ENCODE measurements at places on chromosomes 6 and 20.

DNA sequence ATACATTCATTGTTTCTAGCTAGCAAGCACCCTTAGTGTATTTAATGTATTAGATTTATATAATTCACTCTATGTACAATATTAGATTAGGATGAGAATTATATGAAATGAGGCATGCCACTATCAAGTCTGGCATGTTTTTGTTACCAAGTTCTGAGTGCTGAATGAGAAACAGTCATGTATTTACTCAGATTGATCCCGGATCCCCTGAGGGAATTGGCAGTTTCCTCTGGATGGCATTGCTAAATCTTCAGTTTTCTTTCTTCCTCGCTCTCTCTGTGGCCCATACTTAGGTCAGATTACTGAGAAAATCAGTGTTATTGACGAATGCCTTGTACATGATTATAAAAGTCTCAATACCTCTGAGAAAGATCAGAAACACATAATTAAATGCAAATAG lies 66.6 kb downstream of the CDKAL1 start:
- DNase-seq: no peak

DNA sequence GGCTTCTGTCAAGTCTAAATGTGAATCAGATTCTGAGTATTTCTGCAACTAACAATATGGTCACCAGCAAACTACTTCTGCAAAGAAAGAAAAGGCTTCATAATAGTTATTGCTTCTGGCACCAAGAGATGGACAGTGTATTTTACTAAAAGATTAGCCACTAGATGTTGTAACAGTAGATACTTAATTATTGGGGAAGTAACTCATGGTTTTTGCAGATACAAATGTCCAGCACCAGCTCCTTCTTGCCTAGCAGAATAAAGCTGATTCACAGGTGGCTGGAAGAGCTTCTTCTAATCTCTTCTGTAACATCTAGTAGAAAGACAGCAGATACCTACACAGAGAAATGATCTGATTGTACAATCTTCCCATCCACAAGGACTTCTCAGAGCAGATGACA lies 21.2 kb downstream of the ATXN1 start:
- DNase-seq: no peak

- no peak for DNase-seq
Observed at GRCh38 chr6:134245706-134246105, 72.2 kb downstream of the SGK1 start.

- DNase-seq: no peak
Observed at GRCh38 chr6:127115746-127116145, 2.7 kb upstream of the RSPO3 start.

- DNase-seq: no peak
Observed at GRCh38 chr20:57437672-57438330, 46.6 kb downstream of the RBM38 start.

DNA sequence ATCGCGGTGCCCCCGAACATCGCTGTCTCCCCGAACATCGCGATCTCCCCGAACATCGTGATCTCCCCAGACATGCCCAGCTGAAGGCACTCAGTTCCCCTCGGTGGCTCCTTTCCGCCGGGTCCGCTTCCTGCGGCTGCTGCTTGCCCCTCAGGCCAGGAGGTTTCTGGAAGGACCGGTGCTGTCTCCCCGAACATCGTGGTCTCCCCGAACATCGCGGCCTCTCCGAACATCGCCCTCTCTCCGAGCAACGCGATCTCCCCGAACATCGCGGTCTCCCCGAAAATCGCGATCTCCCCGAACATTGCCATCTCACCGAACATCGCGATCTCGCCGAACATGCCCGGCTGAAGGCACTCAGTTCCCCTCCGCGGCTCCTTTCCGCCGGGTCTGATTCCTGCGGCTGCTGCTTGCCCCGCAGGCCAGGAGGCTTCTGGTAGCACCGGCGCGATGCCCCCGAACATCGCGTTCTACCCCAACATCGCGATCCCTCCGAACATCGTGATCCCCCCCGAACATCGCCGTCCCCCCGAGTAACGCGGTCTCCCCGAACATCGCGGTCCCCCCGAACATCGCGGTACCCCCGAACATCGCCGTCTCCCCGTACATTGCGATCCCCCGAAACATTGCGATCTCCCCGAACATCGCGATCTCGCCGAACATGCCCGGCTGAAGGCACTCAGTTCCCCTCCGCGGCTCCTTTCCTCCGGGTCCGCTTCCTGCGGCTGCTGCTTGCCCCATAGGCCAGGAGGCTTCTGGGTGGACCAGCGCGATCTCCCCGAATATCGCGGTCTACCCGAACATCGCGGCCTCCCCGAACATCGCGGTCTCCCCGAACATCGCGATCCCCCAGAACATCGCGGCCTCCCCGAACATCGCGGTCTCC lies 808 bp downstream of the ULBP1 start:
- DNase-seq: no peak

DNA sequence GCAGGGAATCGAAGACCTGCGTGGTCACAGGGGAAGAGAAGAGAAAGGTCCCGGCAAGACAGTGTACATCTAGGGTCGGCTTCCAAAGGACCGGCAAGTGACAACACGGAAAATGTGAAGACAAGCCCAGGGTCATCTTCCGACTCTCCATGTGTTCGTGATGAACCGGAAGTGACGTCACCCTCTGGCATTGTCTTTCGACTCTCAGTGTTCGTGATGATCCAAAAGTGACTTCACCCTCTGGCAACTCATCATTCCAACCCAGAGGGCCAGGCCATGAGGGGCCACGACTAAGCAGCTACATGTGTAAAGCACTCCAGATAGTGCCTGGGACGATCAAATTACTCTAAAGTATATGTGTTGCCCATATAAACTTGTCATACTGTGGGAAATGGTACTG lies 290.8 kb downstream of the THBS2 start:
- DNase-seq: no peak

DNA sequence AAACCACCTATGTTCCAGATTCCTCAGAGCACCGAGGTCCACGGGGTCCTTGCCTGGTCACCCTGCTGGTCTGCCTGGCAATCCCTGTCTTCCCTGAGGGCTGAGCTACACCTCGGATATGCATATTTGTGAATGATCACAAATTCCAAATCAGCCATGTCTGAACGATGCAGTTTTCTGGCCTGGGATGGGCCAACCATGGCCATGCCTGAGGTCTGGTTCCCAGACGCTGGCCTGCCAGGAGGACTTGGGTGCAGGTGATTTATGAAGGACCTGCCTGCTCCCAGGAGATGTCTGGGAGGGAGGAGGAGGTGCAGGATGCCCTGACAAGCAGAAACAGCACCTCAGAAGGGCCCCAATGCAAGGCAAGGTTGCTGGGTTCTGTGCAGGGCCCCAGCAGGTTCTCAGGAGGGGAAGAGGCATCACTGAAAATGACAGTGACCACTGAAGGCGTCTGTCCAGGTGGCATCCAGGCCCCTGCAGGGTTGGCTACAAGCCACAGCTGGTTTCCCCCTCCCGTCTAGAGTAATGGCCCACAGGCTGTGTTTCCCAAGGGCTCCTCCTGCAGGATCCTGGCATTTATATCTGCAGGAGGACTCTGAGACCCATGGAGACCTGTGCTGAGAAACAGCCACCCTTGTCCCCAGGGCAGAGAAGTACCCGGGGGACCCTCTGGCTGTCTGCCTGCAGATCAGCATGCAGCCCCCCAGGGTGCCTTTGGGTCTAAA lies 205.3 kb downstream of the TAF4 start:
- no peak for DNase-seq

GRCh38 chr6:71250099-71250602 lies 38.5 kb upstream of the OGFRL1 start:
- no peak for DNase-seq

DNA sequence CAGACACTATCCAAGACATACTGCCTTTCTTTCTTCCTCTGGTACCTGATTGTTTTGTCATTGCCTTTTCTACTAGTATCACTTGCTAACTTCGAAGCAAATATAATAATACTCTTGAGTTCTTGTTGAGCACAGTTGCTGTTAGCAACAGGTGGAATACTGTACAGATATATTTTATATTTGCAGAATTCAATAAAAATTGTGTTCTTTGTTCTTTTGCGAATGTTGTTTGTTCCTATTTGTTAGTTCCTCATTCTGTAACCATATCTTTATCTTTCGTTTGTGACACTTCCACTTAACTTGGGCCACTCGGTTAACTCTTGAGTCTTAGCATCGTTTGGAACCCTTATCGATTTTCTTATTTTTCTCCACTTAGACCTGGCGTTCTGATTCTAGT lies 868 bp downstream of the CYB5R4 start:
- DNase-seq: no peak

DNA sequence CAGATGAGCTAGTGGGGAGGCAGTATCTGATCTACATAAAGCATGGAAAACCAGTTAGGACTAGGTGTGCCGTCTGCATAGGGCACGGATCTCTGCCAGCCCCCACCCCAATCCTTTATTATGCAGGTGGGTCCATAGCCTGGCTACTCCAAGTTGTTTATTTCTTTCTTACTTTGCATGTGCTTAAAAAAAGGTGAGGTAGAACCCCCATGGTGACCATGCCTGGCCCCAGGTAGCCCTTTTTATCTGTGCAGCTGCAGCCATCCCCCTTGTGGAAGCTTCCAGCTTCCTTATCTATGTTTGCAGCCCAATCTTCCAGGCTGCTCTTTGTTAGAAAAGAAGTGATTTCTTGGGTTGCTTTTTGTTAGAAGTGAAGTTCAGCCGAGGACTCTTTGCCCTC lies 9.0 kb upstream of the TREM2 start:
- no peak for DNase-seq

DNA sequence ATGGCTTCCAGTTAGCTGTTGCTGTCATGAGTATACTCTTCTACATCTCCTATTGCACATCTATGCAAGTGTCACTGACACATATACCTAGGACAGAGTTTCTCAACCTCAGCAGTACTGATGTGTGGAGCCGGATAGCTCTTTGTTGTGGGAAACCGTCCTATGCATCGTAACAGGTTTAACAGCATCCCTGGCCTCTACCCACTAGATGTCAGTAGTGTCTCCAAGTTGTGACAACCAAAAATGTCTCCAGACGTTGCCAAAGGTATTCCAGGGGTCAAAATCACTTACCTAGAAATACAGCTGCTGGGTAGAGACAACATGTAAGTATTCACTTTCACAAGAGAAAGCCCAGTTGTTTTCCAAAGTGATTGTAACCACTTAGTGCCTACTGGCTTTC lies 637.6 kb downstream of the RNF144B start:
- no peak for DNase-seq

DNA sequence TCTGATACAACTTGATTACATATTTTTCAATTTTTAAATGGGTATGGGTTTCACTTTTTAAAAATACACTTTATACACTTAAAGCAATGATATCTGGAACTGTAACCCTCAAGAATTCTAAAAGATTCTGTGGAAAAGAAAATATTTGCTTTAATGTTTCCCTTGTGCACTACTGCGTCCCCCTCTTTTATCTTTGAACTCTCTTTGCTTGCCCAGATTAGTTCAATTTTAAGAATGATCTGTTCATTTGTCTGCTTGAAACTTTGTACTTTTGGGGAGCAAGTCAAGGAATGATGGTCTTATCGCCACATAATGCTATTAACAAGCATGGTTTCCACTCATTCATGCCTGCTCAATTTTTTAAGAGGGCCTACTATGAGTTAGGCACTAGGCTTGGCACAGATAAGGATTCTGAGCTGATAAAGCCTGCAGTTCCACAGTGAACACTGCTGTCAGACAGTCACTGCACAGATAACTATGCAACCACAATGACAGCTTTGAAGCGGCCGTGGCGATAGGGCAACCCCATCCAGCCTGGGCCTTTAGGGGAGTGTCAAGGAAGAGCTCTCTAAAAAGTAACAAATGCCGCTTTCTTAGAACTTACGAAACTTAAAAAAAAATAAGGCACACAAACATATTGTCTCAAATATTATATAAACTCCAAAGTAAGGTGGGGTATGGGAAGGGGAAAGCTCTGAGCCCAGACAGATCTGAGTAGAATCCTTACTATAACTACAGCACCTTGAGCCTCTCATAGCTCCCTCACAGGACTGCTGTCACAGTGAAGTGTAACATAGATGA lies 29.7 kb downstream of the FYN start:
- DNase-seq: no peak

GRCh38 chr20:23679133-23680092 lies 9.4 kb downstream of the CST4 start:
- DNase-seq: no peak

DNA sequence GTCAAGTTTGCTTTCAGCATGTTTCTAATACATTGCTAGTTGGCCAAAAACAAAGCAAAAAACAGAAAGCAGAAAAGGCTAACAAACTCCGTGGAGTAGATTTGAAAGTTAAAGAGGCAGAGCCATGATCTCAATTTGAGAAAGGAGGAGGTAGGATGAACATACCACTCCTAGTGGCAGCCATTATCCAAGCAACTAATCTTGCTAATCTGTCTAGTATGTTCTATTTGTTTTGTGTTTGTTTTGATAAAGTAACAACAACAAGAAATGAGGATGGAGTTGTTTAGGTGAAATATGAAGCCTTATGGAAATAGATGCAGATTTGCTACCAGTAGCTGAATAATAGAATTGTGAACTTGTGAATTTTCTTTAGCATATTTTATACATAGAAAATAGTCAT lies 295.5 kb upstream of the PRDM1 start:
- DNase-seq: no peak

Measured in stimulated activated CD4-positive, alpha-beta T cell treated with anti-CD3 and anti-CD28 coated beads, Interleukin-1b, Interleukin-23, amount 100 ng/mL, for 24 hours (primary cell).